ENCODE measurements at places on chromosomes 16 and 17.

GRCh38 chr16:88893127-88893968 lies 26.9 kb upstream of the PABPN1L start:
- no peak for DNase-seq

DNA sequence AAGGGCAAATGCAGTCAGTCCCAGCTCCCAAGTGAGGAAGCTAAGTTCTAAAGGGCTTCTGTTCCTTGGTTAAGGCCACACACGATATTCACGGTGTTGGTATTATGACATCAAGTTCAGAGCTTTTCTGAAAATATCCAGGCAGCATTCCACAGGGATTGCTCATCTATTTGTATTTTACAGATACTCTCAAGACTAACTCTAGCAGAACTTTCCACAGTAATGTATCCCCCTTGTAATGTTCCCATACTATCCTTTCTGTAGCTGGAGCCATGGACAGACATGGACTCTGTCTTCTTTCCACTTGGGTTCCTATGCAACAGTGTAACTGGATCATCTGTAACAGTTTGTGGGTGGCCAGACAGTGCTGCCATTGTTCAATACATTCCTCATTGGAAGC lies 13.5 kb downstream of the SDR42E1 start:
- no peak for DNase-seq

DNA sequence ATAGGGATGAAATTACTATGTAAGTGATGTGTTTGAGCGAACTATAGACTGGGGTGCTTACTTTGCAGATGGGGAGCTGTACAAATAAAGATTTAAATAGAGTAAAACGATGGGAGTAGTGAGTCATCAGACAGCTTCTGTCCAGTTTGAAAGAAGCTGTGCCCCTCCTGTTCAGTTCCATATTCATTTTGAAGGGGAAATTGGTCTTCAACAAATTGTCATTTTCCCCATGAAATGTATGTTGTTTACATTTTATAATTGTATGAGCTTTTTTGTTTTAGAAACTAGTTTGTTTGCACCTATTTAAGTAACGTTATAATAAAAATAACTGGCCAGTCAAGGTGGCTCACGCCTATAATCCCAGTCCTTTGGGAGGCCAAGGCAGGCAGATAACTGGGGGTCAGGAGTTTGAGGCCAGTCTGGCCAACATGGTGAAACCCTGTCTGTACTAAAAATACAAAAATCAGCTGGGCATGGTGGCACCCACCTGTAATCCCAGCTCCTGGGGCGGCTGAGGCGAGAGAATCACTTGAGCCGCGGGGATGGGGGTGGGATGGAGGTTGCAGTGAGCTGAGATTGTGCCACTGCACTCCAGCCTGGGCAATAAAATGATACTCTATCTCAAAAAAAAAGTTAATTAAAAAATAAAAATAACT lies 20.2 kb downstream of the SEC14L1 start:
- no peak for DNase-seq

- no peak for DNase-seq
These were observed 202.1 kb upstream of the IRX3 start for GRCh38 chr16:54488729-54489128.

DNA sequence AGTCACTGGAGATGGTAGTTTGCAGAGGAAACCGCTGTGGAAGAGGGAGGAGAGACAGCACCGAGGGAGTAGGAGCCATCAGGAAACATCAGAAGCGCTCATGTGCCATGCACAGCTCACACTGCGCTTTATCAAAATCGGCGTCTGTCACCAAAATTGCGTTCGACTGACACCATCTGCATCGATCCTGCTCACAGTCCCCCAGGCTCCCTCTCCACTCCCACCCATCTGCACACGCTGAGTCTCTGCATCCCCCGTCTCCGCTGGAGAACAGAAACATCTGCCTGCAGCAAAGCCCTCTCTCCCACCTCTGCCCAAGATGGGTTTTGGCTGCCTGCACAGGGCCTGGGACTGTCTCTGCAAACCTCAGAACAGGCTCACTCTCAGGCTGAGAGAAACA lies 187.5 kb upstream of the RPL38 start:
- no peak for DNase-seq

DNA sequence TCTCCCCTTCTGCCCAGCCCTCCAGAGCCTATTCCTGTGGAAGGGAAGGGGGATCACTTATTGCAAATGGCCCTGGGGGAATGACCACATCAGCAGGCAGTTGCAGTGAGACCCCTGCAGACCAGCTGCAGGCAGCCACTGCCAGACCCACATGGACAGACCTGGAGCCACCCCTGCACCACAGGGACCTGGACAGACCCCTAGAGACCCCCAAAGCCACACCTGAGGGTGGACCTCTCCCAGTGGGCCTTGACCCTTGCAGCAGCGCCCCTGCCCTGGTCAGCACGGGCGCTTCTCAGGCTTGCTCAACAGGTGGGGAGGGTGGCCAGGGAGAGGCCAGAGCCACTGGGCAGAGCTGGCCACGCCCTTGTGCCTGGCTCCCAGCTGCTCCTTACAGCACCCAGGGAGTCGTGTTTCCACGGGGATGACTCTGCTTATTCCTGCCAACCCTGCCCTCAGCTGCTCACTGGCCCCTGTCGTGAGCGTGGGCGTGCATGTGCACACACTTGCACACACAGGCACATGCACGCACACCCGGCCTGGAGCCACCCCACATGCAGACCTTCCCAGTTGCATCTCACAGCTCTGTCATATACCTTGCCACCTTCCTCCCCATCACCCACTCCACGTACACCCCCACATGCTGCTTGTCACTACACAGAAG lies 1.3 kb upstream of the SCN4A start:
- DNase-seq = no peak

GRCh38 chr16:11079652-11080187 lies 135.4 kb downstream of the CLEC16A start:
- no peak for DNase-seq

DNA sequence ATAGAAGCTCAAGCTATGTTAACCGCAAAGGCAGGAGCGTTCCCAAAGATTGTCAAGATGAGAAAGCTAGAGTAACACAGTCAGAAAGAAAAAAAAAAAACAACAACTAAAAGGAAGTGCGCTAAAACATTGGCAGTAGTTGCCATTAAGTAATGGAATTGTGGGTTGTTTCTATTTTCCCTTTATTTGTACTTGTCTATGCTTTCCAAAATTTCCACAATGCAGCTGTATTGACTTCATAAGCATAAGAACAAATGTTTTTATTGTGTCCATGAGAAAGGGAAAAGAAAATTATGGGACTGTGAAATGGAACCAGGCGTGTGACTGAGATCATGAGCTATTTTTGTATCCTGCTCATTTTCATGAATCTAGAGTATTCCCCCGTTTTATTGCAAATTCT lies 153.4 kb downstream of the TMEM114 start:
- DNase-seq = no peak

GRCh38 chr16:51164574-51164973 lies 13.5 kb upstream of the SALL1 start:
- no peak for DNase-seq

DNA sequence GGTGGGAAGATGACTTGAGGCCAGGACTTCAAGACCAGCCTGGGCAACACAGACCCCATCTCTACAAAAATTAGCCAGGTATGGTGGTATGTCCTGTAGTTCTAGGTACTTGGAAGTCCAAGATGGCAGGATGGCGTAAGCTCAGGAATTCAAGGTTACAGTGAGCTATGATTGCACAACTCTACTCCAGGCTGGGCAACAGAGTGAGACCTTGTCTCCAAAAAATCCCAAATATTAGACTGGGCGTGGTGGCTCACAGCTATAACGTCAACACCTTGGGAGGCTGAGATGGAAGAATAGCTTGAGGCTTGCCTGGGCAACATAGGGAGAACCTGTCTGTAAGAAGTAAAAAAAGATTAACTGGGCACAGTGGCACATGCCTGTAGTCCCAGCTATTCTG lies 30.8 kb downstream of the SUZ12 start:
- no peak for DNase-seq

DNA sequence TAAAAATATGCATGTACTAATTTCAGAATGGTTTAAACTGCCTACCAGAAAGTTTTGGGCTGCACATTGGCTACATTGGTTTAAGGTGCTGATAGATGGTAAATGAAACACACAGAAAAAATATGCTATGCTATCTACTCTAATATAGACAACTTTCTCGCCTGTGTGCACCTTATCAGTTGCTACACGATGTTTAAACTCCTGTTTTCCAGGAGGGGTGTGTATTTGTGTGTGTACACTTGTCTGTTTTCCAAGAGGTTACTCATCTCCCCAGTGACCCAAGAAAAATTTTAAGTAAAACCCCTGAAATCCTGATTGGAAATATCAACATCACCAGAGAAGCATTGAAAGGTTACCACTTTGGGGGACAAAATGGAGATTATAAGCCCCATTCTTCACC lies 21.6 kb upstream of the PSMC5 start:
- no peak for DNase-seq
